ENCODE measurements at places on chromosomes 11 and 22. TPM values are rescaled to one million over a fixed set of nuclear protein-coding genes. Genes with fewer than 3 reads are reported as not detected.

DNA sequence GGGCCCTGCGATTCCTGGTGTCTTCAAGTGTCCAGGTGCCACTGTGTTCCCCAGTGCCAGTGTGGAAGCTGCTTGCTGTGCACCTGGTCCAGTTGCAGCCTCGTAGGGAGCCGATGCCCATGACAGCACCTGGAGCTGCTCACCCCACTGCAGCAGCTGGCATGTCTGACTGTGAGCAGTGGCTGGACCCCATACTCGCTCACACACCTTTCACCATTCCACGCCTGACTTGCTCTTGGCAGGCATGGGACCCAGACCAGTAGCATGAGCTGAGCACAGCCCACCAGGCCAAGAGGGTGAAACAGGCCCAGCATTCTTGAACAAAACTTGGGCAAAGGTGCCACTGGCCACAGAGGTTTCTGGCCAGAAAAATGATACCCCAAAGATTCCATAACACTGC, 124.5 kb upstream of the THY1 start:
- no peak for DNase-seq

DNA sequence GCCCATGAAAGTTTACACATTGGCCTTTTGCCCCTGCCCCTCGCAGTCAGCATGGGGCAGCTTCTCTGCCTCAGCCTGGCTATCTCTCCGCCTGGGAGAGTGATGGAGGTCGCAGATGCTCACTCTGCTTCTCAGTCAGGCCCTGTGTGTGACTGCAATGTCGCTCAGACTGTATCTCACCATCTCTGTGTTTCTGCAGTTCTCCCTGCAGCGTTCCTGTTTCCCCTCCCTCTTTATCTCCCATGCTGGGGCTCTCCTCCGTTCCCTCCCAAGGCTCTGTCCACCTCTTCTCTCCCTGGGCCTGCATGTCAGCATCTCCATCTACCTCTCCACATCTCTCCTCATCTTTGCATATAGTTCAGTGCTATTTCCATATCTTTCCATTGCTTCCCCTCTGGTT, 38.1 kb downstream of the SLC22A12 start:
- no peak for DNase-seq

DNA sequence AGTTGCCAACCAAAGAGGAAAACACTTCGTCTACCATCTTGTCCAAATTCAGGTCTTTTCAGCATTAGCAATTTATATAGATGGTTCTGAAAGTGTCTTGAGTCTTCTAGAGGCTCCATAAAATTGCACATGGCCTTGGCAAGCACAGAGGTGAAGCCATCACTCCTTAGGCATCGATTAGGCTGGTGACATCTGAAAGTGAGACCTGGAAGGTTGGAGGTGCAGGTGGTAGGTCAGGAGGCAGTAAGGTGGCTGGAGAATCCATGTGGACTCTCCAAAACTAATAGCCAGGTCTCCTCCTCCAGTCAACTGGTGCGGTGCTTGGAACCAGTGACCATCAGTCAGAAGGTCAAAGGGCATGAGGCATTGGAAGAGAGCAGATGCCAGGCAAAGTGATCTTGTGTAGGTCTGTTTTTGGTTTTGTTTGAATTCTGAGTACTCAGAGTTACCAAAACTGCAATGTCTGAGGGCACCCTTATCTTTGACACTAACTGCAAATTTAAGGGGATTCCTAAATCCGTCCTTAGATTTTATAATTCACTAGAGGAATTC, 6.6 kb upstream of the APOL2 start:
- no peak for DNase-seq

- DNase-seq: no peak
Measured at GRCh38 chr11:61919705-61920631, 2.6 kb upstream of the RAB3IL1 start.

- peak; percentile 57 for DNase-seq
Measured at GRCh38 chr11:65695459-65696241, 16.4 kb upstream of the KAT5 start.

- DNase-seq: no peak
Measured at GRCh38 chr11:133228471-133229329, 303.6 kb downstream of the OPCML start.

- DNase-seq: no peak
Measured at GRCh38 chr22:24289741-24290163, 19.1 kb downstream of the SPECC1L start.

- DNase-seq: no peak
Measured at GRCh38 chr22:30869667-30870395, 98.7 kb downstream of the MORC2 start.

GRCh38 chr11:71456294-71456693, 3.3 kb downstream of the NADSYN1 start:
- no peak for DNase-seq

GRCh38 chr11:122599434-122599833, 56.1 kb upstream of the UBASH3B start:
- no peak for DNase-seq

- peak; percentile 26 for DNase-seq
Measured at GRCh38 chr11:15006139-15006759, 34.1 kb upstream of the CALCA start.

- no peak for DNase-seq
Measured at GRCh38 chr11:122976734-122977469, 4.7 kb downstream of the BSX start.

GRCh38 chr11:74453373-74453975, 13.9 kb downstream of the KCNE3 start:
- DNase-seq: peak; percentile 31

- no peak for DNase-seq
Measured at GRCh38 chr11:2190657-2191471, 19.2 kb upstream of the TH start.

DNA sequence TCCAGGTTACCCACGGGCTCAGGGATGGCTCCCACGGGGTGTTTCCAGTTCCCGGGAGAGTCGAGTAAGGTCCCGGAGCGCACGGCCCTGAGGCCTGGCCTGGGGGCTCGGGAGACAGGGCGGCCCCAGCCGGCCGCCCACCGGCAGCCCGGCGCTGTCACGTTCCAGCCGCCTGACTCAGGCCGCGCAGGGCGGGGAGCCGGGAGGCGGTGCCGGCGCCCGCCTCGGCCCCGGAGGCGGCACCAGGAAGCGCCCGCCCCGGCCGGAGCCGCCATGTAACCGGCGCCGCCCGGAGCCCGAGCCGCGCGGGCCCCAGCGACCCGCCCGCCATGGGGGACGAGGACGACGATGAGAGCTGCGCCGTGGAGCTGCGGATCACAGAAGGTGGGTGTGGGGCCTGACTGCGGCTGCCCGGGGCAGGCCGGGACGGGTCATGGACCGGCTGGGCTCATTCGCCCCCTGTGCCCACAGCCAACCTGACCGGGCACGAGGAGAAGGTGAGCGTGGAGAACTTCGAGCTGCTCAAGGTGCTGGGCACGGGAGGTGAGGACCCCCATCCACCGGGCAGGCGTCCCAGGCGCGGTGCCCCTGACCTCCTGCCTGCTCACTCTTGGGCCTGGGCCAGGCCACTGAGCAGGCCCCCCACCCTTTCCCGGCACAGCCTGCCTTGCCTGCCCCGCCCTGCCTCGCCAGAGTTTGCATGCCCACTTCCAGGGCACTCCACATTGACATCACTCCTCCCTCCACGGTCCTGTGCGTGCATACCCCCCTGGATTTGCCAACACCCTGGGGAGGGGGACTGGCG, at the start of gene RPS6KA4:
Gene RPS6KA4, plus strand, starts transcription at position 256 of the 805 bp plus-strand sequence. Its CDS starts 74 bp downstream, at position 330.
- peak; percentile 71 for DNase-seq

- no peak for DNase-seq
Measured at GRCh38 chr11:12556155-12556554, 118.1 kb upstream of the TEAD1 start.

- peak; percentile 2 for DNase-seq
Measured at GRCh38 chr22:19419464-19420178, 11.9 kb downstream of the HIRA start.

- DNase-seq: peak; percentile 95
Measured at GRCh38 chr11:130636722-130637464, 188.4 kb downstream of the ADAMTS15 start.

DNA sequence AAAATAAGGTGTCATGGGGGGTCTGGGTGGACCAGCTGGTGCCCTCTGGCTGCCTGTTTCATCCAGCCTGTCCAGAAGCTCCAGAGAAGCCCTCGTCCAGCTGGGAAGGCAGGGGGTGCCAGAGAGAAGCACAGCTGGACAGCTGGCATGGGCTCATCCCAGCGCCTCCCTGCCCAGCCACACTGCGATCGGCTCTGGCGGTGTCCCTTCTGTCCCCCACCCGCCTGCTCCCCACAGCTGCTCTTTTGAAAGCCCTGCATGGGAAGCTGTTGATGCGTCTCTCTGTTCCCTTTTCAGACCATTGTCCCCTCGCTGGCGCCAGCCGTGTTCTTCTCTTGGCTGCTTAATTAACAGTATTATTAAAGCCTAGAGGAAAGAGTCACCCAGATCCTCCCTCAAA, 86.5 kb downstream of the MN1 start:
- no peak for DNase-seq

DNA sequence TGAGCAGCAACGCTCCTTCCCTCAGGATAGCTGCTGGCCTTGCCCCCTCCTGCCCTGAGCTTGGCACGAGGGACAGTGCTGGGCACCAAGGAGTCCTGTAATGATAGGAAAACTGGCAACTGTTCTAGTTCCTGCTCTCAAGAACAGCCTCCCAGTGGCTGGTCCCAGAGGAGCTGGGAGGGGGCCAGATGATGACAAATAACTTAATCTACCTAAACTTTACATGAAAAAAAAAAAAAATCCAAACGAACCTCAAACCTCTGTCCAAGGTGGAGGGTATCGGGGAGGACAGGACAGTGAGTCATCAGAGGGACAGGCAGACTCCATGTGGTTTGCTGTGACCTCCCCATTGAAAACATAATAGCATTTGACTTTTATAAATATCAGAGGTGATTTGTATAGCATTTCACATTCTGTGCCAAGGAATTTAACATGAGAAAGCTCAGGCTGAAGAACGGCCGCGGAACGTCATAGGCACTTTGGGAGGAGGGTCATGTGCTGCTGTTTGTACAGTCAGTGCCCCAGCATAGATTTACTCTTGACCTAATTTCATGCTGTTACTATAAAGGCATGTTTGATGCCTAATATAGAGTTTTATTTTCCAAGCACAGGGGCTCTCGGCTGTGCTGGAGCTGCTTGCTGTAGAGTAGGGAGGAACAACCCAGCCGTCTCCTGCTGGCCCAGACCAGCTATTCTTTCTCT, 98.2 kb upstream of the NNMT start:
- peak; percentile 14 for DNase-seq

DNA sequence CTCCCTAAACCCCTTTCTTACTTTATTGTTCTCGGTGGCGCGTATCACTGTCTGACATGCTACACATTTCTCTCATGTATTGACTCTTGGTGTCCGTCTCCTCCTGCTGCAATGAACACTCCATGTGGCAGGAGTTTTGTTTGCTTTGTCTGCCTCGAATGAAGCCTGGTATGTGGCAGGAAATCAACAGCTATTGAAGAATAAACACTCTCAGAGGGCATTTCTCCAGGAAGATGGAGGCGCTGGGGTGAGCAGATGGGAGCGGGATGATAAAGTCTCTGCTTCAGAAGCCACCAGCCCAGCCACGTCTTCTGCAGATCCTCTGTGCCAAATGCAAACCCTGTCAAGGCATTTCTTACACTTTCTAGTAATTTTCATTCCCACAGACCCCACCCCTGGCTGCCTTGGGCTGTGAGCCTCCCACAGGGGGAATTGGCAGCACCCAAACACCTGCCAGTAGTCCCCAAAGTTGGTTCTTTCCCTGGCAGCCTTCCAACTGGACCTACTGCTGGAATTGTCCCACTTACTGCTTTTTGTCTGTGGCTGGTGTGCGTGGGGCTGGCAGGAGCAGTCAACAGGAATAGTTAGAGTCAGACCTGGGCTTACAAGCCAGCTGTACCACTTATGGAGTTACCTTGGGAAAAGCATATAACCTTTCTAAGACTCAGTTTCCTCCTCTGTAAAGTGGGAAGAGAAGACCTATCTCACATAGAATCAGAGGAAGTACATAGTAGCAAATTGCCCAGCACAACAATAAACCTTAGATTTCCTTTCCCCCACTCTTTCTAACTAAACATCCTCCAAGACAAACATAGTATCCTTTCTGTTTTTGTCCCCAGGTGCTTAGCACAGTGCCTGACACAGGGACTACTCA, 13.3 kb upstream of the IL10RA start:
- DNase-seq: no peak

DNA sequence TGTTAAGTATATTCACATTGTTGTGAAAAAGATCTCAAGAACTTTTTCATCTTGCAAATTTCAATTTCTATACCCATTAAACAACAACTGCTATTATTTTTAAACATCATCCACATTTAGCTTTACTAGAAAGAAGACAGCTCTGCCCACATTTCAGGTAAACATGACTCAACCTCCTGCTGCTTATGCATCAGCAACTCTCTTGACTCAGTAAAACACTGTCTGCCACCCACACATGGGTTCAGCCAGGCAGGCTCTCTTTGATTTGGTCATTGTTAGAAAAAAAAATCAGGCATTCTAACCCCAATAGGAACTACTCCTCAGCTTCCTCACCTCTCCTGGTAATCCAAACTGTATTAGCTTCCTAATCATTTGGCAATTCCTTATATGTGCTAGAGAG, 5.1 kb upstream of the ENDOD1 start:
- DNase-seq: peak; percentile 89

DNA sequence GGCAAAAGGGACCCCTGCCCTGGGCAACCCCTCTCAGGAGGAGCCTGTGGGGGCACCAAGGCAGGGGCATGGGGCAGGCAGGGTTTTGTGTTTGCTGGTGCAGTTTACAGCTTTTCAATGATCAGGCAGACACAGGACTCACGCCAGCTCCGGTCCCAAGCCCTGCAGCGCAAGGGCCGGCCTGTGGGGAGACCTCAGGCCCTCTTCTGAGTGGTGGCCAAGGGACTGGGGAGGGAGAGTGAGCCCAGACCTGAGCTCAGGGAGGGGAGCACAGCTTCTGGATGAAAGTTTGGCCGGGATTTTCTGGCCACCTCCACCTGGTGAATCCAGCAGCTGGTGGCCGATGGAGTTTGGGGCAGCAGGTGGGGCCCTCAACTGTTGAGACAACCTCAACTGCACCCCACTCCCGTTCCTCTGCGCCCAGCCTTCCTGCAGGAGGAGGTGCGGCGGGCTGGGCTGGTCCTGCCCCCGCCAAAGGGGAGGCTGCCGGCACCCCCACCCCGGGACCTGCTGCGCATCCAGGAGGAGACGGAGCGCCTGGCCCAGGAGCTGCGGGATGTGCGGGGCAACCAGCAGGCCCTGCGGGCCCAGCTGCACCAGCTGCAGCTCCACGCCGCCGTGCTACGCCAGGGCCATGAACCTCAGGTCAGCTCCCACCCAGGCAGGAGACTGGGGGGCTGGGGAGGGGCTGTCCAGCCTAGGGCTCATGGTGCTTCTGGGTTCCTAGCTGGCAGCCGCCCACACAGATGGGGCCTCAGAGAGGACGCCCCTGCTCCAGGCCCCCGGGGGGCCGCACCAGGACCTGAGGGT, 3.6 kb downstream of the TCIRG1 start:
- no peak for DNase-seq

- no peak for DNase-seq
Measured at GRCh38 chr11:63870351-63871140, 31.6 kb downstream of the MARK2 start.

CDC42EP2 gene
- 21.8 TPM for polyA plus RNA-seq

DERL3 gene
- polyA plus RNA-seq: 0.15 TPM

SYCE3 gene
- polyA plus RNA-seq: 1.1 TPM

LRRC56 gene
- 0.35 TPM for polyA plus RNA-seq

MCAT gene
- polyA plus RNA-seq: 19.9 TPM

JAM3 gene
- polyA plus RNA-seq: 5.8 TPM

PKP3 gene
- 149 TPM for polyA plus RNA-seq

HBG2 gene
- not detected for polyA plus RNA-seq

OR8H1 gene
- polyA plus RNA-seq: not detected

GP1BB gene
- 0.76 TPM for polyA plus RNA-seq

Data from mammary epithelial cell (primary cell).